SIG-M5 (cell line): ENCODE measurements at places on chromosomes 1 and 21.

- DNase-seq: no peak
These were observed 47.8 kb downstream of the UROD start for GRCh38 chr1:45059829-45060228.

DNA sequence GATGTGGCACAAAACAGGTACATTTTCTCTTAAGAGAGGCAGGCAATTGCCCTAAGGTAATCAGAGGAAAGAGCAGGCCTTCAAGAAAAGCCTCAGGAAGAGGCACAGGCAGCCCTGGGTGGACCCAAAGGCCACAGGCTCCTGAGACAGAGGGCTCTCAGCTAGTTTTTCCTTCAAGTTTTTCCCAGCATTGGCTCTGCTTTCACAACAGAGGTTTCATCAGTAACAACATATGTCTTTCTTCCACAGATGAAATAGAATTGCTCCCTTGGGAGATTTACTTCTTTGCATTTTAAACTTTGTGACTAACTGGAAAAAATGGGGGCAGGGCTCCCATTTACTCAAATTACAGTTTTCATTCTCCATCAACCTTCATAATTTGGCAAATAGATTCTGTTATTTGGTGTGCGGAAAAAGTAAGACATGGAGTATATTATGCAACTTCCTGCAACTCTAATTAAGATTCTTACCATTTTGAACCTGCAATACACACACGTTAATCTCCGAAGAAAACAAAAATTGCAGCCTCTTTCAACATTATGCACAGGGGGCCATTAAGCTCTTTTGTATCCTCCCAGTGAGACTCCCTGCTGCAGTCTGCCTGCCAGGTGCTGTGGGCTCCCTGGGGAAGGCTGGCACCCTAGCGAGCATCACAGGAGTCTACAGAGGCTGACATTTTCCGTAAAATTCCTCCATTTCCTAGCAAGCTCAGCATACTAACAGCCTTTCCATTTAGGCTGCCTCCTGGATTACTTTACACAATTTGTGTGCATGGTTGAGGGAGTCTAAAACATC, 282.3 kb downstream of the USH2A start:
- DNase-seq: no peak

DNA sequence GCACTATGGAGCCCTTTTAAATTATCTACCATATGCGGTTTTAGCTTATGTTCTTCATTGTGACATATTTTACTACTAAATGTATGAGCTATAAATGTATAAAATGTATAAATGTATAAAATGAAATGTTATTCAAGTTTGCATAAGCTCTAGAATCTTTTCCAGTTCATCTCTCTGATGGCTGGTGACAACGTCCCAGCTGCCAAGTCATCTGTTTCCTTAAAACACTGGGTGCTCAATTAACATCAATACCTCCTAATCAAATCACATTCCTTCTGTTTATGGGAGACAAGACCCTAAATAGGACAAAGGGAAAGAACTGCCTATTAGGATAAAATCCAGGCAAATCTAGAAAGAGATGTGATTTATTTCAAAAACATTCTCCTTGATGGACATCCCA, 22.9 kb downstream of the DSTYK start:
- DNase-seq: no peak

DNA sequence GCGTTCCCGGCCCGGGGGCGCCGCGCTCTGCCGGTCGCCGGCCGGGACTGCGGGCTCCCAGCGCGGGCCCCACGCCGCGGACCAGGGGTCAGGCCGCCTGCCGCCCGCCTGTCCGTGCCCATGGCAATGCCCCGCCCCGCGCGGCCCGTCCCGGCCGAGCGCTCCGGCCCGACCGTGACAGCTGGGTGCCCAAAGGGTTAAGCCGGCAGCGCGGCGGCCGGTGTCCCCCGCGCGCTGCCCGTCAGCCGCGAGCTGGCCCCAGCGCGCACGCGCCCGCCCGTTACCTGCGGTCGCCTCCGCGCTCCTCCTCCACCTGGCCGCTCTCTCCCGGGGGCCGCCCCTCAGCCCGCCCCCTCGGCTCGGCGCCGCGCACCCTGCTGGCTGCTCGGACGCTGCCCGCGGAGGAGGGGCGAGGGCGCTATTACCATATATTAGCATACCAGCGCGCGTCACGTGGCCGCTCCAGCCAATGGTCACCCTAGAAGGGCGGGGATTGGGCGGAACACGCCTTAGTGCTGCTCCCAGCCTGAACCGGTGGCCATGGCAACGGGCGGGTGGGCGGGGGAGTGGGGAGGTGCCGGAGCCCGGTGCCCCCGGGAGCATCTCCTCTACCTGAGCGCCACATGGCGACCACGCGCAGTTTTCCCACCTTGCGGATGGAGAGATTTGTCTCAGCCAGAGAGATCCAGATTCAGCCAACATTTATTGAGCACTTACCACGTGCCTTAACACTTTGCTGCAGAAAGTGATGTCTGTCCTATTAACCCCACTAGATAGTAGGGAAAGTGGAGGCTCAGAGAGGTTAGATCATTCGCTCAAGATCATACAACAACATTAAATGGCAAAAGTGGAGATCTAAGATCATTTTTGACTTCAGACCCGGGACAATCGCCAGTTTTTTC, at the start of gene PHC2:
TSS of gene PHC2 (minus strand) at position 404 of the 902 bp plus-strand sequence. CDS start 55,556 bp downstream, outside the sequence.
- peak; percentile 31 for DNase-seq

- no peak for DNase-seq
These were observed 7.8 kb upstream of the TMEM222 start for GRCh38 chr1:27314169-27314568.

GRCh38 chr1:6261615-6261995, 707 bp upstream of the GPR153 start:
- DNase-seq: no peak
